ENCODE measurements at places on chromosomes 13 and 19. TPM values are rescaled to one million over a fixed set of nuclear protein-coding genes. Genes with fewer than 3 reads are reported as not detected.

GRCh38 chr13:113840541-113841352 is 23.1 kb downstream of the GAS6 start:
- DNase-seq = no peak

GRCh38 chr19:32223595-32224370 is 121.6 kb upstream of the ZNF507 start:
- no peak for DNase-seq

RPL28 gene
- 256 TPM for total RNA-seq

DNA sequence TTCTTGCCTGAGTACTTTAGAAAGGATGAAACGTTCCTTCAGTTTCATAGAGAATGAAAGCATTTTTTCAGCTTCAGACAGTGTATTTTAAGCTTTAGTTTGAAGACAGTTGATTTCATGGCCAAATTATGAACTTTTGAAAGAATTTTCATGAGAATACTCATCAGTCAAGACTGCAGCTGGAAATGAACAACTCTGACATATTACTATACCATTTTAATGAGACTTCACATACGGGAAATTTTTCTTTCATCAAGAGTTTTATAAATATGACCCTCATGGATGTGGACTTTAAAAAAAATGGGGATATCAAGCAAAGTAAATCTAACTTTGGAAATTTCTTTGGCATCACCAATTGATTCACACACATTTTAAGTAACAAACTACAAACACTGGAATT is 6.4 kb downstream of the LATS2 start:
- no peak for DNase-seq

PRRG2 gene
- 3.1 TPM for total RNA-seq

GRCh38 chr13:45349438-45349837 is 8.5 kb upstream of the TPT1 start:
- DNase-seq = no peak

PEG3 gene
- 0.79 TPM for total RNA-seq

- DNase-seq = no peak
Measured at GRCh38 chr19:49786376-49786820, 19.6 kb downstream of the AP2A1 start.

DNA sequence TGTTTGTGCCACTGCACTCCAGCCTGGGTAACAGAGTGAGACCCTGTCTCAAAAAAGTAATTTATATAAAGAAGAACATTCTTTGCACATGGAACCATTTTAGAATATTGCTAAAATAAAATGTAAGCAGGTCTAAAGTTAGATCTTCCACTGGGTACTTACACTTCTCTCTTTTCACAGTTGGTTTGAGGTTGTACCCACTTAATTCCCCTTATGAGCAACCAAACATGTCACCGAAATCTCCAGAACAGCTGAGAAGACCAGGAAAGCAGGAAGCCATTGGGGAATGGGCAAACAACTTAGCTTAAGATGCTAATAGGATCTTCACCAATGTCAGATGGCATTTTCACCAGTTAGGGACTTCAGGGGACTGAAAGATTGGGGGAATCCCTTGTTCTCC is 18.8 kb downstream of the NLRP4 start:
- DNase-seq = no peak

C1QTNF9B gene
- total RNA-seq = not detected

DNA sequence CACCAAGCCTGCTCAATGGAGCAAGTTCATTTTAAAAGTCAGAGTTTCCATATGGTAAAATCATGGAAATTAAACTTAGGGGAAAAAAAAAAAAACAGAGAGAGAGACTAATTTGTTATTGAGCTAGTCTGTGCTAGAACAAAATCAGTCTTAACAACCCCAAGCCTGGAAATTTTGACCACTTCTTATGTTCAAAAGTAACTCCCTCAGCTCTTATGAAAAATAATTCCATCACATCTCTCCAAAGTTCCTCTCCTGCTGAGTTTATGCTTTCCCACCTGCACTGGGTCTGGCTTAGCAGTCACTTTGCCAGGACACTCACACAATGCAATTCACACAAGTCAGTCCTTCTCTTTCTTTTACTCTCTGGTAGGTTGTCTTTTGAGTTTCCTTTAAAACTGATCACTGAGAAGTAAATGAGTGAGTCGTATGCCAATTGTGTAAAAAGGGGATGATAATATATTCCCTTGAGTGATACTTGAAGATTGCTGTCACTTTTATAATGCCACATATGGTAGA is 92.6 kb downstream of the ENOX1 start:
- DNase-seq = no peak

PRSS57 gene
- total RNA-seq = 0.07 TPM

GRCh38 chr13:113758651-113759524 is at the start of gene TMEM255B:
TMEM255B (plus strand) TSS chr13:113759226; CDS start chr13:113759270, 44 bp downstream.
- DNase-seq = peak; percentile 33

- DNase-seq = no peak
Measured at GRCh38 chr13:45320876-45321629, 19.9 kb downstream of the TPT1 start.

CPT1C gene
- 20.0 TPM for total RNA-seq

Data from pulmonary artery endothelial cell (primary cell).